ENCODE measurements at places on chromosomes 2 and 18.

DNA sequence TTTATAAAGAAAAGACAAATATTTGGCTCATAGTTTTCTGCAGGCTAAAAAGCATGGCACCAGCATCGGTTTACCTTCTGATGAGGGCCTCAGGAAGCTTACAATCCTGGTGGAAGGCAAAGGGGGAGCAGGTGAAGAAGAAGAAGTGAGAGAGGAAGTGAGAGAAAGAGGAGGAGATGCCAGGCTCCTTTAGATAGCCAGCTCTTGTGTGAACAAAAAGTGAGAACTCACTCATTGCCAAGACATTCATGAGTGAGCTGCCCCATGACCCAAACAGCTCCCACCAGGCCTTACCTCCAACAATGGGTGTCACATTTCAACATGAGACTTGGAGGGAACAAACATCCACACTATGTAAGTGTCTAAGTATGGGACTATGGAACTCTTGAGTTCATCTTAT lies 14.3 kb downstream of the CCDC150 start:
- DNase-seq, result no peak

DNA sequence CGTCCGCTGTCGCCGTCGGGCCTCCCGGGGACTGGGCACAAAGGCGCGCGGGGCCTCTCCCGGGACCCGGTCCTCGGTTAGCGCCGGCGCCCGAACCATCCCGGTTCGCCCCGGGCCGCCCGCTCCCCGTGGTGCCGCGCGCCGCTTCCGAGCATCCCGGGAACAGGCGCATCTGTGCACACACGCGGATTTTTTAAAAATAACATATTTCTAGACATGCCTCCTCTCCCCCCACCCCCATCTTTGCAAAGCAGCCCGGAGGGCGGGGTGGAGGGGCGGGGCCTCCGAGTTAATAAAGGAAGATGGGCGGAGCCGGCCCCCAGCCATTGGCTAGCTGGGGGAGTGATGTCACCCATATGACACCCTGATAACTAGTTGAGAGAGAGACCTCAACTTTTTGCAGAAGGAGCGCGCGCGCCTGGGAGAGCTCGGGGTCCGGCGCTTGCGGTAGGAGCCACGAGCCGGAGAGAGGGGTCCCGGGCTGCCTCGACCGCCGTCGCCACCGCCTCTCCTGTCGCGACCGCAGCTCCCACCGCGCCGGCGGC lies at the start of gene SOX11:
SOX11 (plus strand) TSS at position 400 of the 545 bp plus-strand sequence. CDS start 338 bp downstream, outside the sequence.
- DNase-seq, result no peak

GRCh38 chr2:111160758-111161157 lies 40.0 kb downstream of the BCL2L11 start:
- no peak for DNase-seq

DNA sequence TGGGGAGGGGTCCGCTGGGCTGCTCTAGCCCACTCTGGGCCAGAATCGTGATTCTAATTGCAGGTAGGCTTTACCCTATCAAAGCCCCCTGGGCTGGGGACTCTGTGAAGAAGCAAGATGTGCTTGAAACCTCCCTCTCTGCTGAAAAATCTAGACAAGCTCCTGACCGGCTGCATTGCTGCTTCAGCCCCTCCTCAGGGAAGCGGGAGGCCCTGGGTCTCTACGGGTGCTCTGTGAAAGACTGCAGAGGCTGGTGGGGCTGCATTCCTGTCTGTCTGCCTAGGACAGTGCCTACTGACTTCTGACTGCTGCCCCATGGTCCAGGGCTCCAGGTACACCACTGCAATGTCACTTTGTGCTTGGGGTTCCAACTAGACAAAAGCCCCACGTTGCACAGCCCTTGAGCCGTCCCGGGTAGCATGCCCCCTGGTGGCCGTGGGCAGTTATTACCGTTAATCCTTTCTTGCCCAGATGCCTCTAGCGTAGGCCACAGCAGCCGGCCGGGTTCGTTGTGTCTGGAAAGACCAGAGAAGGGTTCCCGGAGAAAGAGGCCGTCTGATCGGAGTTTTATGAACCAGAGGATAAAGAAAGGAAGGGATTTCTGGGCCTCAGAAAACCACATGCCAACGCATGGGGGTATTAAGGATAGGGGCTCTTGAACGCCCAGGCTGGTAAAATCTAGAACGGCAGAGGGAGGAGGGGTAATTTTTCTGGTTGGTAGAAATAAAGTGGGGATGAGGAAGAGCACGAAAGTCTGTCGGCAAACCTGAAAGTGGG lies 15.9 kb upstream of the C1QL2 start:
- DNase-seq, result peak; percentile 30
